ENCODE measurements at places on chromosomes 2 and 18.

DNA sequence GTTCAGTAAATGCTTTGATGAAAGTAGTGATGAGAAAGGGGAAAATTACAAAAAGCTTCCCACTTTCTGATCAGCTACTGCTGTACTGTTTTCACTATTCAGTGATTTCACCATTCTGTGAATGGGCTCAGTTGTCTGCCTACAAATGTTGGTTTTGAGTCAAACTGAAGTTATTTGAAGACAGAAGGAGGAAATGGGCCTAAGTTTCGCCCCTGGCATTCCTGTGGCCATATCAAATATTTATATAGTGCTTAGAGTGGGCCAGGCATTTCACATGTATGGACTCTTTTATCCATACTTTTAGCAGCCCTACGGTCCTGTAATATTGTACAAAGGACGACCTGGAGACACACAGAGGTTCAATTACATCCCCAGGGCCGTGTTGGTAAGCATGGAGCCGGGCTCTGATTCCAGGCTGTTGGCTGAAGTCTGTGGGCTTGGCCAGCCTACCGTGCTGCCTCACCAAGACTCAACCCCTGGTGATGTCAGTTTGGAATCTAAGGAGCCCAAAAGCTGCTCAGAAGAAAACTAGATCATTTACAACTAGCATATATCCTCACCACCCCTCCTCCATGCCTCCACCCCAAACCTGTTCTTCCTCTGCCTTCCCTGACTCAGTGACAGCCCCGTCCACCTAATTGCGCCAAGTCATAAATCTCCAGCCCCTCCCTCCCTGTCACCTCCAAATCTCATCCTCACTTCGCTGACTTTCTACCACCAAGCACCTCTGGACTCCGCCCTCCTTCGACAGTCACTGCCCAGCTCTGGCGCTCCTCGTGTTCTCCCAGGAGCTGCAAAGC lies 10.1 kb upstream of the GRHL1 start:
- no peak for DNase-seq

DNA sequence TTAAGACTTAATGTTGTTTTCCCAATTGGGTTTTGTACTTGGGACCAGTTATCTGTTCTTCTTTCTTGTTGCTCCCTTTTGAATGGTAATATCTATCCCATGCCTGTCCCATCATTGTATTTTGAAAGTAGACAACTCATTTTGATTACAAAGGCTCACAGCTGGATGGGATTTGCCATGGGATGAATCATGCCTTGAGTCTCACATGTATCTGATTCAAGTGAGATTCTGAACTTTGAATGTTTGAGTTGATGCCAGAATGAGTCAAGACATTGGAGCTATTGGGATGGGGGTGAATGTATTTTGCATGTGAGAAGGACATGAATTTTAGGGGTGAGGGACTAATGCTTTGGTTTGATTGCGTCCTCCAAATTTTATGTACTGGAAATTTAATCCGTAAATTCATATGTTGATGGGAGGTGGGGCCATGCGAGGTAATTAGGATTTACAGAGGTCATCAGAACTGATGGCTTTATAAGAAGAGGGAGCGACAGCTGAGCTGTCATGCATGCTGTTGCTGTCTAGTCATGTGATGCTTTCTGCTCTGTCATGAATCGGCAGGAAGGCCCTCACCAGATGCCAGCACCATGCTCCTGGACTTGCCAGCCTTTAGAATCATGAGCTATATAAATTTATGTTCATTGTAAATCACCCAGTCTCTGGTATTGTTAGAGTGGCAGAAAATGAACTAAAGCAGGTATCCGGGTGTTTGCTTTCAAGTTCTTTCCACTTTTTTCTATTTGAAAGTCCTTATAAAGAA lies 741.3 kb upstream of the RAB6C start:
- DNase-seq: no peak

DNA sequence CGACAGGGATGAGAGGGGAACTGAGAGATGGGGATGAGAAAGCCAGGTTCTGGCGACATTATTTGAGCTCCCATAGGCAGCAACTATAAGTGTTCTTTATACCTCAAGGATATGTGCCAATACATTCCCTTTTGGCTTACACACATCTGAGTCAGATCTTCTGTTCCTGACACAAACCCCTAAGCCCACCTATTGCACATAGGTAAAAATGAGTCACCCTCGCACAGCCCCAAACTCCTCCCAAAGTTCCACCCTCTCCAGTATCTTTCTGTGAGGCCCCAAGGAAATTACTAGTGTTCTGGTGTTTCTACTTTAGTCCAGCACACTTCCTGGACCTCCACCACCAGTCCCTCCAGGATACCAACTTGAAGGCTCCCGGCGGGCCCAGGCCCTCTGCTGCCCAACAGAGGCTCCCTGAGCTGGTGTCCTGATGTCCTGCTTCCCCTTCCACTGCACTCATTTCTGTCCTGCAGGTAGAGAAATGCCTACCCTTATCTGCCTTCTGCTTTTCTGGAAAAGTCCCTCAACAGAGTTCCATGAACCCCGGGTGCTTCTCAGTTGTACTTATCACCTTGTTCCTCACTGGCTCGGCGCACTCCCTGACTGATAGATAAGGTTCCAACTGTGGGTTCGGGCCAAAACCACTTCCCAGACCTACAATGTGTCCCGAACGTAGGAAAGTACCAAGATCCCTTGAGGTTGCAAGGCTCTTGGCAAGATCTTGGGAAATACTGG lies 125.5 kb downstream of the EN1 start:
- DNase-seq: no peak

GRCh38 chr18:58787536-58788149 lies 77.0 kb upstream of the ZNF532 start:
- DNase-seq: no peak

DNA sequence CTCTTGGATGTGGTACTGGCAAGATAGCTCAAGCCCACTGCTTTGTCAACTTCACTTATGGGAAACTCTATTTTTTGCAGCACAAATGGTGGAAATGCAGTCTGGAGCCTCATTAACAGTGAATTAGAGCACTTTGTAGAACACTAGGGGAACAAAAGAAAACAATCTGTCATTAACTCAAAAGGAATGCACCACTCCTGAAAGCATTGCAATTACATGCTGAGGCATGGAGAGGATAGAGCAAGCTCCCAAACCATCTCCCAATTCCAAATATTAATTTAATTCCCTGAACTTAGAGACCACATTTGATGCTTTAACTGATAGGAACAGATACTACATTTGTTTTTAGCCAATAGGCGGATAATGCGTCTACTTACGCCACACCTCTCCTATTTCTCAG lies 32.8 kb upstream of the TANC1 start:
- DNase-seq: no peak

- no peak for DNase-seq
Observed at GRCh38 chr2:119753041-119753929, 6.4 kb upstream of the PTPN4 start.

DNA sequence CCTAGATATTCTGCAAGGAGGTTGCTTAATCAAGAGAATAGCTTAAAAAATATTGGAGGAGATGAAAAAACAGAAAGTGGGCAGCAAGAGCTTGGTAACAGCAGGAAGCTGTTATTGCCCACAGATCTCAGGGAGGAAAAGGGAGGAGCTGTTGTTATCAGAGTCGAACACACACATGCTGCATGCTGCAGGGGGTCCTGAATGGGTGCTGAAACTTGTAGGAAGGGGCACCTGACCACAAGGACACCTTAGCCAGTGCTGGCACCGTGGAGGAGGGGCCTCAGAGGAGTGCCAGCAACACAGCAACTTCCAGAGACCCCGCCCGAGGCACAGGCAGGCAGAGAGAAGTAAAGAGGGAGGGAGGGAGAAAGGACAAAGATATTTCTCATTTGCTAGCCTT lies 332.9 kb downstream of the SOCS6 start:
- no peak for DNase-seq

GRCh38 chr2:201622306-201622970 lies 20.9 kb downstream of the TMEM237 start:
- no peak for DNase-seq

DNA sequence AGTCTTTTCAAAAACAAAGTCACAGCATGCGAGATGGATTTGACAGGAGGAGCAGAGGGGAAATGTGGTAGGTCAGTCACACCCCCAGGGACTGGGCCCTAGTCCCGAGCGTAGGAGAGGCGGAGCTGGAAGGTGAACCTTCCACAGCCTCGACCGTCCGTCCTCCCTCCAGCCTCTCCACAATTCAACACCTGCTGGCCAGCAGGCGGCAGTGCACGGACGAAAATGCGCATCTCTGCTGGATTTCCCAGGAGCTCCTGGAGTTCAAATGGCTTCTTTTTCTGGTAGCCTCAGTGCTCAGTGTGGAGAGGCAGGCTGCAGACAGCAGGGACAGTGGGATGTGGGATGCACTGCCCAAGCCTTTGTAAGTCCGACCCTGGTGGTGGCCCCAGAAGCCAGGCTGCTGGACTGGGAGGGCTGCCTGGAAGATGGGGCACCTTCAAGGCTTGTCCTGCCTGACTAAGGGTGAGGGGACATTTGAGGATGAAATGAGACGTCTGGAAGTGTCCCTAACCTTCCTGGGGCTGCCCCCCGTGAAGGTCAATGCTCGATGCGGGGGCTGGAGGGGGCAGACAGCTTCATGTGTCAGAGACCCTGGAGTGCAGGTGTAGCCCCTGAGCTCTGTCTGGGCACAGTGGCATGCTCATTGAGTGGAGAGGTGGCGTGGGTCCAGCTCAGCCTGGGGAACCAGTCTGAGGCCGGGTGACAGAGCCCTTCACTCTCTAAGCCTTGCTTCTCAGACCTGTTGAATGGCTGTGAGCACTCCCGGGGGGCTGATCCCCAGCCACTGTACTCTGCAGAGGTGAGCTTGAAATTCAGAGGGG lies 189.5 kb downstream of the TFCP2L1 start:
- DNase-seq: no peak

- DNase-seq: no peak
Observed at GRCh38 chr2:196399722-196400691, 228.6 kb upstream of the STK17B start.

DNA sequence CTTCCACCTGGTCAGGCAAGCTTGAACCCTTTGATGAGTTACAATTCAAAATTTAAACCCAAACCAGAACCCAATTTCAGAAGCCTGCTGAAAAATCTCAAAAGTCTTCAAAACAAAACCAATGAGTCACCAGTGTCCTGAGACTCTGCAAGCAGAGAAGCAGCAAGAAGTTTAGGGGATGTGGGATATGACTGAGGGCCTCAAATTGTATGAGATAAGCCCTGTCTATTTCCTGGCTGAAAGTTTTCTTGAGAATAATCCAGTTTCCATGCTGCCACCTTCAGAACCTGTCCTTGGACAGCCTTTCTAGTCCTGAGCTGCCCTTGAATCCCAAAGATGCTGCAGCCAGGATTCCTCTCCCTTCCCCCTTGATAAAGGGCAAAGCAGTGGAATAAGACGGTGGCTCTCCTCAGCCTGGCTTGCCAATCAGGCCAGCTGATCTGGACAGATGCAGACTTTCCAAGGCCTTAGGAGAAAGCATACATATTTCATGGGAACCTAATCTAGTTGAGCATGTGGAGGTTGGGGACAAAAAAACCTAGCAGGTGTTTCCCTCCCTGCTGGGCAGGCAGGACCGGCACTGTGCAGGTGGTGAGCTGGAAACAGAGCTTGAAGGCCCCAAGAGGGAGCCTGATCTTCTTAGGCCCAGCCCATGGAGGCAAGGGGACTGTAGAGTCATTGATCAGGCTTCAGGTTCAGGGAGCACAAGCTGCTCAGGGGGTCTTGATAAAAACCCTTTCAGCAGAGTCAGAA lies 278.0 kb upstream of the MGAT5 start:
- no peak for DNase-seq

DNA sequence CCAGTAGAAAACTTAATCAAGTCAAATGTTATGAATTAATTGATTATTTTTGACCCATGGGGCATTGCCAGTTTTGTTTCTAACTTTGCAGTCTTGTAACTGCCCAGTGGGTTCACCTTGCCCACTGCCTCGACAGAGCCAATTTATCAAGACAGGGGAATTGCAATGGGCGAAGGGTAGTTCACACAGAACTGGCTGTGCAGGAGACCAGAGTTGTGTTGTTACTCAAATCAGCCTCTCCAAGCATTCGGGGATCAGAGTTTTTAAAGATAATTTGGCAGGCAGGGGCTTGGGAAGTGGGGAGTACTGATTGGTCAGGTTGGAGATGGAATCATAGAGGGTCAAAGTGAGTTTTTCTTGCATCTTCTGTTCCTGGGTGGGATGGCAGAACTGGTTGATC lies 168.5 kb upstream of the COPS8 start:
- DNase-seq: no peak

DNA sequence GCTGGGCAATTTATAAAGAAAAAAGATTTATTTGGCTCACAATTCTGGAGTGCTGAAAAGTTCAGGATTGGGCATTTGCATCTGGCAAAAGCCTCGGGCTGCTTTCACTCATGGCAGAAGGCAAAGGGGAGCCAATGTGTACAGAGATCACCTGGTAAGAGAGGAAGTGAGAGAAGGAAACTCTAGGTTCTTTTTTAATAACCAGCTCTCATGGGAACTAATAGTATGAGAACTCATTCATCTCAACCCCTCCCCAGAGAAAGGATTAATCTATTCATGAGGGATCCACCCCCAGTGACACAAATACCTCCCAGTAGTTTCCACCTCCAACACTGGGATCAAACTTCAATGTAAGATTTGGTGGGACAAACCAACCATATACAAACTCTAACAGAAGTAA lies 129.0 kb downstream of the EVA1A start:
- no peak for DNase-seq

GRCh38 chr2:236600892-236601291 lies 31.3 kb downstream of the ACKR3 start:
- no peak for DNase-seq

GRCh38 chr2:1690056-1690775 lies 54.1 kb downstream of the PXDN start:
- no peak for DNase-seq

DNA sequence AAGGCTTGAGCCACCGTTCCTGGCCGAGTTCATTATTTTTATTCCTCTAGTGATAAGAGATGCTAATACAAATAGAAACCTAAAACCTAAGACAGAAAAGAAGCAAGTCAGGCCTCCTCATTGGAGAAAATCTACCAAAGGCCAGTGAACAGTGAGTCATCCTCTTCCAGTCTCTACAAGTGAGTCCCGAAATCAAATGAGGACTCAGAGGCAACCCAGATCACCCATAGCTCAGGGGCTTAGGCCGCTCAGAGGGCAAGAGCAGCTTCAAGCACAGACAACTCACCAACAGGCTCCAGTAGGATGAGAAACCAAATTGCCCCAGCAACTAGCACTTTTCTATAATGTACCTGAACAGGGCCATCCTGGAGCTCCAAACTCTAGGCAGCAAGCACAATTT lies 42.7 kb upstream of the ACMSD start:
- no peak for DNase-seq

GRCh38 chr2:70463997-70464396 lies 89.6 kb downstream of the TGFA start:
- DNase-seq: no peak

- DNase-seq: no peak
Observed at GRCh38 chr18:63850020-63850419, 37.5 kb upstream of the SERPINB2 start.

Data from effector memory CD4-positive, alpha-beta T cell (primary cell).